Panc1 (cell line): ENCODE measurements at places on chromosomes 11 and 22.

DNA sequence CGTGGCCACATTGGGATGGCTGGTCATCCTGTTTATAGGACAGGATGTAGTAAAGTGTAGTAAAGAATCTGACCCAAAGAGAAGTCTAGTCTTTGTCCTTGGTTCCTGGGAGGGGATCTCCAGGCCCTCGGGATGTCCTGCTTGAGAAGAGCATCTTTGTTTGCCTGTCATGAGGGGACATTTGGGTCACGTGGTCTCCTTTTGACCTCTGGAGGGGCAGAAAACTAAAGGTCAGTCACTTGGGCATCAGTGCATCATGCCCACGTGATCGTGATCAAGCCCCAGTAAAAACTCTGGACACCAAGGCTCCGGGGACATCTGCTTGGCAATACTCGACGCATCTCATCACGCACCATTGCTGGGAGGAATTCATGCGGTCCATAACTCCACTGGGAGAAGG is 9.1 kb downstream of the SMIM38 start:
- no peak for DNase-seq

GRCh38 chr11:1012740-1013630 is 23.5 kb downstream of the MUC6 start:
- DNase-seq: no peak

DNA sequence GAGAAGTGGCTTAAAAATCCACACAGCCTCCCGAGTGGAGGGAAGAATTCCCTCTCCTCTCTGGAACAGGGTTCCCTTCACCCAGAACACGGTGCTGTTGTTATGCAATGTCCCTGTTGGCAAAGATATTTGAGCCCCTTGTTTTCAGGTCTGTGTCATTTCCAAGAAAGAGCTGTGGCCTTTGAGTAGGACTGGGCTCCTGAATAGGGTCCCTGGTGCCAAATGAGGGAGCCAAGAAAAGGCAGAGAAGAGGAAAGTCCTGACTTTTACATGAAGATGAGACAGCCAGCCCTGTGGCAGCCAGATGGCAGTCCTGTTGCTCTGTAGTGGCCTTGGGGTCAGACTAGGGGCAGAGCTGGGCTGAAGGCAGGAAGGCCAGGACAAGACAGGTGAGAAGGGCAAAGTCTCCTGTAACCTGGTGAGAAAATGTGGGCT is 51.2 kb upstream of the ELF5 start:
- no peak for DNase-seq

- DNase-seq: no peak
These were observed 54.6 kb downstream of the KCNA4 start for GRCh38 chr11:29962243-29962642.

- DNase-seq: no peak
These were observed 509 bp upstream of the PRRG4 start for GRCh38 chr11:32829157-32829679.

GRCh38 chr11:26359055-26359454 is 27.1 kb downstream of the ANO3 start:
- DNase-seq: no peak

DNA sequence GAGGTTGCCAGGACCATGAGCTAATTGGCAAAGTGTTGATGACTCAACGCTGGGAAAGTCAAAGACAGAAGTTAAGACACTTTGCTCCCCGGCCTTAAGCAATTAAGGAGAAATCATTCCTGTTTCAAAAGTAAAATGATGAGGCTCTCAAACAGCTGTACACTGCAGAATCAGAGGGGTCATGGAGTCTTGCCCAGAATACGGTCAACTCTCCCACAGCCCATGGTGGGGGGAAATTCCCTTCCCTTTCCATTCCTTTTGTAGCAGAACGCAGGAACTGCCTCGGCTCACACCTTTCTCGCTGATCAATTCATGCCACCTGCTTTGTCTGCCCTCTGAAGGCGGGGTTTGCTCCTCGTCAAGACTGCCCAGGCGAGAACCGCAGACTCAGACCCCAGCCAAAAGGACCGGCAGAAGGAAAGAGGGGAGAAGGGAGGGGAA is 52.8 kb downstream of the MN1 start:
- no peak for DNase-seq

GRCh38 chr22:19892257-19892879 is 37.7 kb upstream of the GNB1L start:
- DNase-seq: no peak

DNA sequence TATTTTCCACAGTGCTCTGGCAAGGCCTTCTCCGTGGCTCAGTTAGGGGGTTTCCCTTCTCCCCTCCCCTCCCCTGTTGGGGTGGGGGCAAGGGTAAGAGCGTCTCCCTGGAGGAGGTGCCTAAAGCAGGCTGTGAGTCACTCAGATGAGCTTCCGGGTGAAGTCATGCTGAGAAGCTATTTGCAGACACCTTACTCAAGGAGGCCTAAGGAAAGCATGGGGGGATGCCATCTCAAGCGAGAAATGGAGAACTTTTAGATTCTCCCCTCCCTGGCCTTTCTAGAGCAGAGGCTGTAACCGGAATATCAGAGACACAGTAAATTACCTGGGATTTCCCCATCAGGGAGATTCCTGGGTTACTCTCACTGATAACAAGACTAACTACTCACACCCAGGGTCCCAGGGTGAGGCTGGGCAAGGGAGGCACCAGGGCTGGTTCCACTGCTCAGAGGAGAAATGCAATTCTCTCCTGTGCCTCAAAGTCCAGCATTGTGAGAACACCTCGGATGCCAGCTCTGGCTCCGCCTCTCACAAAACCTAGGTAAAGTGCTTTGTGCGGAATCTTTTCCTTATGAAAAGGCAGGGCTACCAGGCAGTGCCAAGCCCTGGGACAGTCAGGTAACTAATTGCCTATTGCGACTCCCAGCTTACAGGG is 123.6 kb downstream of the ABTB2 start:
- DNase-seq: no peak

- DNase-seq: no peak
These were observed 389.6 kb upstream of the TENM4 start for GRCh38 chr11:79830446-79830845.

DNA sequence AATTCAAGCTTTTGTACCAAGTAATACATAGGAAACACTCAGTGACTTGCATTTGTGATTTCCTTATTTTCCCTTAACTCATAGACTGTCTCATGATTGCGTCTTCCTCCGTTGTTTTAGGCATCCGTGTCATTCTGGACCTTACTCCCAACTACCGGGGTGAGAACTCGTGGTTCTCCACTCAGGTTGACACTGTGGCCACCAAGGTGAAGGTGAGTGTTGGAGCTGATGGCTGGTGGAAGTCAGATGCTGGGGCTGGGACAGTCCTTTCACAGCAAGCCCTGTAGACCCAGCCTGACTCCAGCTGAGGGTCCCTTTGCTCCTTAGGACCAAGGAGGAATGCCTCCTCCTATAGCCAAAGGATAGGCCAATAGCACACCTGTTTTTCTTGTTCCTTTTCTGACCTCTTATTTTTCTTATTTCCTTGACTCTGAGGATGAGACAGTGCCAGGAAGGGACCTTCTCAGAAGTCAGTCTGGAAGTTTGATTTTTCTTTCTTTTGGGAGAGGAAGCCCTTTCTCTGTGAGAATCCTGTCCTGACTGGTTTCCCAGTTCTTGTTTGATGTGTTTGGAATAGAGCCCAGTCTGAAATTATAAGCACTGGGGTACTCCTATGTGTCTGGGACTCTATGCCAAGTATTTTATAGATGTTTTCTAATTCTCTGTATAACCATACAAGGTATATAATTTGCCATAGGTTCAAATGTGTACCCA is 2.2 kb downstream of the SLC3A2 start:
- no peak for DNase-seq

GRCh38 chr11:79466411-79466810 is 25.6 kb upstream of the TENM4 start:
- no peak for DNase-seq

- DNase-seq: no peak
These were observed 5.4 kb downstream of the TMEM123 start for GRCh38 chr11:102447193-102447592.

DNA sequence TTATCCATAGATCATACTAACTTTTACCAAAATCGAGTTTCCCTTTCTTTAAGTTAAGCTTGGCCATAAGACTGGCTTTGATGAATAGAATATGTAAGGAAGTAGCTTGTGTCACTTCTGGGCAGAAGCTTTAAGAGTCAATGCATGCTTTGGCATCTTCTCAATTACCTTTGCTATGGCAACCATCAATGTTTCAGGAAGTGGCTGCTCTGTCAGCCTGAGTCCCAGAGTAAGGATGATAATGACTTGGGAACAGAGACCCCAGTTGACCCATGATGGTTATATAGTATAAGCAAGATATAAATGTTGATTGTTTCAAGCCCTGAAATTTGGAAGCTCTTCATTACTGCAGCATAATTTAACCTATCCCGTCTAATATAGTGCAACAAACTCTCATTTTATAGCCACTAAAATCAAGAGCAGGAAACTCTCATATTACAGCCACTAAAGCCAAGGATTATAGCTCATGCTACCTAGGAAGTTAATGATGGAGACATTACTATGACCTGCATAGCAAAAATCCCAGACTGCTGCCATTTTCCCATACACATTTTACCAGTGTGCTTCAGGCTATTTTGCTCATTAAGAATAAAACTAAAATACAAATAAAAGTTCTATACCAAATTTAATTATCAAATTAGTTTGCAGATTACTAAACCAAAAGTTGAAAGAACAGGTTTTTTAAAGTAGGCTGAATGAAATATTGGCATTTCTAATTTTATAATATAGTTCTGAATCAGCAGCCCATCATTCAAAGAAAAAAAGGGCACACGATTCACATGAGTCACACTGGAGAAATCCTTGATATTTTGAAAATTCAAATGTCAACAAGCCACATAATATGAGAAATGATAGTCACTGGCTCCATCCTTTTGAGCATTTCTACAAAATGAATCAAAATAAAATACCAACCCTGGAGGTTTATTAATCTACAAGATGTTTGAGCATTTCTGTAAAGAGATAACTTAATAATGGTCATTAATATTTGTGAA is 23.8 kb downstream of the FSHB start:
- no peak for DNase-seq

- DNase-seq: no peak
These were observed 60.7 kb downstream of the LRRC32 start for GRCh38 chr11:76609736-76610370.

DNA sequence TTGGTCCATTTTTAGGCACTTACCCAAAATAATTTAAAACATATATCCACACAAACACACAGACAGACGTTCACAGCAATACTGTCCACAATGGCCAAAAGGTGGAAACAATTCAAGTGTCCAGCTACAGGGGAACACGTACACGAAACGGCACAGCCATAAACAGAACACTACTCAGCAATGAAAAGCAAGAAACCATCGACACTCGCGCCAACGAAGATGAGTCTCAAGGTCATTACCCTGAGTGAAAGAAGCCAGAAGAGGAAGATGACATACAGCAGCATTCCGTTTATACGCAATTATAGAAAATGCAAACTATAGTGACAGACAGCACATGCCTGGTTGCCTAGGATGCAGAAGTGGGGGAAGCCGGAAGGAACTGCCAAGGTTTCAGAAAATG is 13.4 kb upstream of the COMT start:
- no peak for DNase-seq

- DNase-seq: no peak
These were observed 47.0 kb downstream of the YAP1 start for GRCh38 chr11:102157219-102157618.

DNA sequence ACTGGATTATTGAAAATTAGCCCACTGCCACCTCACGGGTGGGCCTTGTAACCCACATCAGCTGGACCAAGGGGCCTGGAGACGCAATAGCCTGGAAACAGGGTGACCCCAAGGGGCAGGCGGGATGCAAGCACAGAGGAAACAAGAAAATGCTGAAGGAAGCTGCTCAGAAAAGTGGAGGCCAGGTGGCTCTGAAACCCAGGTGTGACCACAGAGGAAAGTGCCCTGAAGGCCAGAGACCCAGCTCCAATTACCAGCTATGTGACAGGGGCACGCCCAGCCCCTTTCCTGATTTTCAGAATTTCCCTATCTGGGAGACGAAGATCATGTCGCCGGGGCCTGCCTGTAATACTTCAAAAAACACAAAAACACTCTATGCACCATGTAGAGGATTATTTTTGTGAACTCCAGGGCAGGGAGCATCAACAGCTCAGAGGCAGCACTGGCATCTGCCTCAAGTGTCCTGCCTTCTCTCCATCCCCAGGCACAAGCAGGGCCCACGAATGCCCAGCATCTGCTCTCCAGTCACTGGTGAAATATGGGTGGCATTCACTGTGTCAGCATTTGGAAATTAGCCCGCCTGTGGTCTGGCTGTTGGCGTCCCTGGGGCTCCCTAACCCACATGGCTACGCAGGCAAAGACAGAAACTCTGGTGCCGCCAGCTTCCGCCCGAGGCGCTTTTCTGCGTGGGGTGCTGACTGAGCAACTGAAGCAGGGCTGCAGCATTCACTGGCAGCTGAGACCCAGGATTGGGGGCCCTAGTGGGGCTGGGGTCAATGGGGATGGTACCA is 6.3 kb downstream of the KCNJ1 start:
- no peak for DNase-seq

GRCh38 chr11:79834015-79834414 is 393.2 kb upstream of the TENM4 start:
- DNase-seq: no peak

- DNase-seq: no peak
These were observed 690 bp upstream of the UVRAG start for GRCh38 chr11:75814363-75814676.

DNA sequence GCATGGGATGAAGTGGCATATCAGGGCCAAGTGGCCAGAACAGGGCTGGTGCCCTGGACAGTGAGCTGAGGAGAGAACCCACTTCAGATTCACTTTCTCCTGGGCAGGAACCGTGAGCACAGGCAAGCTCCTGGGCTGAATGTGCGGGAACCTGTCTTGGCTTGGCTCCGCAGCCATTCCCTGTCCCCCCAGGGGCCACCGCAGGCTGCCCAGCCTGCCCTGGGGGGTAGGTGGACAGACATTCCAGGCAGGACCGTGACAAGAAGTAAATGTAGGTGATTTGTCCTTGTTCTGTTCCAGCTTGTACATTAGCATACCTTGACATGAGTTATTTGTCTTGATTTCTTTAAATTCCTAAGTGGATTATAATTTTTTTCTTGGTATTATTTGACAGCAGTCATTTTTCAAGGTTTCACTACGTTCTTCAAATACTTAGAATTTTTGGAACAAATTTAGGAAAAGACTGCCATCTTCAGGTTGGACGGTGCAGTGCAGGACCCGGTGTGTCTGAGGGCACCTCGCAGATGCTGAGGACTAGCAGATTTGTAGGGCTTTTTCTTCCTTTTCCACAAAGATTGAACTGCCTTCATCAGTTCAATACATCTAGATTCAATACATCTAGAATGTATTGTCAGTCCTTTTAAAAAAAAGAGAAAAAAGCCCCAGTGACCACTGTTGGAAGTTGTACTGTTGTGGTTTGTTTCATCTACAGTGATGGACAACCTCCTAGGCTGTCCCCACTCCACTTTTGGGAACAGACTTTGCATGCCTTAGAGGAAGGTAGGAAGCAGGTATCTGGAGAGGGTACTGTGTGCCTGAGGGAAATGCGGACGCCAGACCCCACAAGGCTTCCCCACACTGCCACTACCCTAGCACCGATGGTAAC is 115.1 kb upstream of the RASSF10 start:
- DNase-seq: peak; percentile 13
